ENCODE measurements at places on chromosomes 3 and 15. TPM values are rescaled to one million over a fixed set of nuclear protein-coding genes. Genes with fewer than 3 reads are reported as not detected.

The LRRIQ4 gene
- total RNA-seq: 0.09 TPM

The C3orf22 gene
- 0.04 TPM for total RNA-seq

The IL12A gene
- 0.71 TPM for total RNA-seq

The ASB14 gene
- total RNA-seq: 0.18 TPM

GRCh38 chr3:122502139-122502538 is 12.6 kb downstream of the KPNA1 start:
- H3K36me3 ChIP-seq: no peaks in the 10 kb centered on the region
- H3K4me3 ChIP-seq: no peak overlapping the region
- H3K27me3 ChIP-seq: no peaks in the 10 kb centered on the region
- H3K27ac ChIP-seq: no peak overlapping the region
- H3K4me1 ChIP-seq: no peaks in the 10 kb centered on the region
- DNase-seq: no peak

- DNase-seq: no peak
- no peaks in the 10 kb centered on the region for H3K27me3 ChIP-seq
- H3K4me3 ChIP-seq: no peak overlapping the region
- no peak overlapping the region for H3K27ac ChIP-seq
- H3K4me1 ChIP-seq: no peaks in the 10 kb centered on the region
Measured at GRCh38 chr3:114294940-114295480, 1.2 kb downstream of the TIGIT start.

DNA sequence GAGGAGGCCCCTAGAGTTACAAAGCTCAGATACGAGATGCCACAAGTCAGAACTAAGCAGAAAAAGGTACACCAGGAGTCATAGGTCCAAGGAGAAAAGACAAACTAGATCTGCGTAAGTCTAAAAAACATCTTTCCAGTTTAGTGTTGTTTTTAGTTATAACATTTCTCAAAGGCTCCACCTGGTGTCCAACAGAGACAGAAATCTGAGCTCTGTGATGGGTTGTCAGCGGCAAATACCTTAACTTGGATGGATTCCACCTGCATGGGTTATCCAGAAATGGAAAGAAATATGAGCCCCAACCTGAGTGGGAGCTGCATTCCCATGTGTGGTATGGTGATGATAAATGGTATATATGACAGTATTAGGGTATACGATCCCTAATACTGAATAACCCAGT is 238.6 kb upstream of the CHRM5 start:
- DNase-seq: peak; percentile 17
- H3K4me1 ChIP-seq: no peaks in the 10 kb centered on the region
- no peak overlapping the region for H3K4me3 ChIP-seq

DNA sequence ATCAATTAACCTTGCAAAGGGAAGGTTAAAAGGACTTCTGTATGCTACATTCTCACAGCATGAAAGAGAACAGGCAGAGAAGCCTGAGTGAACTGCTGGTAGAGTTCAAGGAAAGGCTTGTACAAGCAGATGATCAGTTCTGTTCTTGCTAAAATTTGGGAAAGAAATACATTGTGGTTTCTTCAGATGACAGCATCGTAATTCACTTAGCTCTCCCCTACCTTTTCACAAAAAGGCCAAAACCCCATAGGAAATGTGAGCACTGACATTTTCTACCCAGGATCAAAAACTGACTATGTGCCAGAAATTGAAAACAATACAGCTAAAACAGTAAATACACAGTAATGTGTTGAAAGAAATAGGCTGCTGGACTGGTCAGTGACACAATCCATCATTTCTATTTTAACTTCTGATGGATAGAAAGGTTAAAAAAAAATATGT is 216.4 kb downstream of the DPH6 start:
- DNase-seq: peak; percentile 52
- H3K36me3 ChIP-seq: no peaks in the 10 kb centered on the region
- no peak overlapping the region for H3K27ac ChIP-seq
- H3K27me3 ChIP-seq: no peaks in the 10 kb centered on the region
- no peak overlapping the region for H3K4me3 ChIP-seq
- no peaks in the 10 kb centered on the region for H3K4me1 ChIP-seq

DNA sequence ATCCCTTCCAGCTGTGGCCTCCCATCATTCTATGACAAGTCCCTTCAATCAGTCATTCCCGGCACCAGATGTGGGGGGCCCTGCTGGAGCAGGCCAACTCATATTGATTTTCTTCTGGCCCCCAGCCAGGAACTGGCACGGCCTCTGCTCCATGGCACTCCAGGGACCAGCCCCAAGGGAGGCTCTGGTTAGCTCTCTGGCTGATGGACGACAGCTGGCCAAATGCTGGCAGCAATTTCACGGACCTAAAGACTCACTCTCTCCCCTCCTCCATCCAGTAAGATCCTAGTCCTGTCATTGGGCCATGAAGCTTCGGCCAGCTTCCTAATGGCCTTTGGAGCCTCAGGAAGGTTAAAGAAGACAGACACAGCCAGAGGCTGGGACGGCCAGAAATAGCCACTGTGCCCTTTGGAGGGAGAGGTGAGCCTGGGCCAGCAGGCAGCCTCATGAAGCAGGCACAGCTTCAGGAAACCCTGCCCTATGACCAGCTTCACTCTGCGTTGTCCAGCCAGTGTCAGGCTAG is 131.0 kb downstream of the MEX3B start:
- H3K4me3 ChIP-seq: no peak overlapping the region
- H3K27ac ChIP-seq: peak overlapping the region; percentile 90
- no peaks in the 10 kb centered on the region for H3K27me3 ChIP-seq

- no peak overlapping the region for H3K4me3 ChIP-seq
- H3K27ac ChIP-seq: peak overlapping the region; percentile 18
- H3K36me3 ChIP-seq: no peaks in the 10 kb centered on the region
- H3K27me3 ChIP-seq: no peaks in the 10 kb centered on the region
Measured at GRCh38 chr3:132553826-132554225, 43.2 kb upstream of the ACKR4 start.

DNA sequence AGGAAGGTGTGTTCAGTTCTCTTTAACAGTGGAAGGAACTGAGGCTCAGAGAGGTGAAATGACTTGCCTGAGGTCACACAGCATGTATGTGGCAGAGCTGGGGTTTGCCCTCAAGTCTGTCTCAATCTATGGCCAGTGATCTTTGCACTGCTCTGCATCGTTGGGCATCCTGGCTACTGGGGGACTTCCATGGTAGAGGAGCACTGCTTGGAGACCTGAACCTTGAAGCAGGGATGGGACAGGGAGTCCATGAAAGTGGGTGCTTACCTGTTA is 2.0 kb downstream of the CORO2B start:
- no peak overlapping the region for H3K27ac ChIP-seq
- peaks cover 42% of the 10 kb centered on the region for H3K4me1 ChIP-seq
- DNase-seq: no peak
- H3K36me3 ChIP-seq: no peaks in the 10 kb centered on the region

- no peaks in the 10 kb centered on the region for H3K36me3 ChIP-seq
- no peak for DNase-seq
- H3K27ac ChIP-seq: no peak overlapping the region
- H3K27me3 ChIP-seq: no peaks in the 10 kb centered on the region
Measured at GRCh38 chr3:36561601-36562000, 181.3 kb downstream of the STAC start.

DNA sequence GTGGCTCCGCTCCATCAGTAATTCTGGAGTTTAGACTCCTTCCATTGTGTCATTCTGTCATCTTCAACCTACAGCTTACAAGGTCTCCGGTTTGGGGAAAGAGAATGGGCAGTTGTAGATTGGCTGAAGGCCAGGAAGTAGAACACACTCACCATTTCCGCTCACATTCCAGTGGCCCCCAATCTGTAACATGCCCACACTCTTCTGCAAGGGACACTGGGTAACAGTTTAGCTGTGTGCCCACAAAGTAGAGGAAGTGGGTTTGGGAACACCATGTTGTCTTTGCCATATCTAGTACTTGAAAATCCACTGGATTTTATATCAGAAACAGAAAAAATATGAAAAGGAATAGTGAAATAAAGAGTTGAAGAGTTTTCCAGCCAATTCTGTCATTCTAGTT is 153.5 kb downstream of the SV2B start:
- H3K4me1 ChIP-seq: no peaks in the 10 kb centered on the region
- H3K27ac ChIP-seq: no peak overlapping the region
- DNase-seq: no peak
- H3K36me3 ChIP-seq: no peaks in the 10 kb centered on the region
- H3K4me3 ChIP-seq: no peak overlapping the region

DNA sequence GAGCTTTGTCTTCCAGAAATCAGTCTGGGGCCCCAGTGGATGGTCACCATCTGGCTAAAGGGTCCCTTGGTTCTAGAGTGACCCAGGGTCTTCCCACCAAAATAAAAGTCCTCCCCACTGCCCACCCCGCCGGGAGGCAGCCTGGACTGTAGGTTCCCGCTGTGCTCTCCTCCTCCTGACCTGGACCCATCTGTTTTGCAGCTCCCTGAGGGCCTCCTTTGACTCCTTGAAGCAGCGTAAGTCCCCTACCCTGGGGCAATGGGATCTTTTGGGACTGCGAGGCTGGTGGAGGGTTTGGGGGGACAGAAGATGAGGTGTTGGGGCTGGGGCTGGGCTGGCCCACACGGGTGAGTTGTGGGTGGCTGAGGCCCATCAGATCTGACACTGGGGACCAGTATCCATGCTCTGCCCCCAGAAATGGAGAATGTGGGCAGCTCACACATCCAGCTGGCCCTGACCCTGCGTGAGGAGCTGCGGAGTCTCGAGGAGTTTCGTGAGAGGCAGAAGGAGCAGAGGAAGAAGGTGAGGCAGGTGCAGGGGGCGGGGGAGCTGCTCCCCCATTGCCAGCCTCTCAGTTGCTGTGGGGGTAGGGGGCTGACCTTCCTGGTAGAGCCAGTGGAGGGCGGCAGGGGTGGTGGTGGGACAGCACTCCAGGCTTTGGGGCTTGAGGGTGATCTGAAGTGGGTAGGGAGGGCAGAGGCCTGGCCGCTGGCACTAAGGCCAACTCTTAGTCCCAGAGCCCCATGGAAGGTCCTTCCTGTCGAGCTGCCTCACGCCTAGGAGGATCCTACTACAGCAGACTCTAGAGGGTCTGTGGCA is 30.4 kb downstream of the PSTPIP1 start:
- no peaks in the 10 kb centered on the region for H3K36me3 ChIP-seq
- H3K27ac ChIP-seq: no peak overlapping the region
- H3K4me3 ChIP-seq: no peak overlapping the region
- no peak for DNase-seq
